Esophagus muscularis mucosa (tissue), 4 donors: ENCODE measurements at places on chromosomes 3 and 15.

DNA sequence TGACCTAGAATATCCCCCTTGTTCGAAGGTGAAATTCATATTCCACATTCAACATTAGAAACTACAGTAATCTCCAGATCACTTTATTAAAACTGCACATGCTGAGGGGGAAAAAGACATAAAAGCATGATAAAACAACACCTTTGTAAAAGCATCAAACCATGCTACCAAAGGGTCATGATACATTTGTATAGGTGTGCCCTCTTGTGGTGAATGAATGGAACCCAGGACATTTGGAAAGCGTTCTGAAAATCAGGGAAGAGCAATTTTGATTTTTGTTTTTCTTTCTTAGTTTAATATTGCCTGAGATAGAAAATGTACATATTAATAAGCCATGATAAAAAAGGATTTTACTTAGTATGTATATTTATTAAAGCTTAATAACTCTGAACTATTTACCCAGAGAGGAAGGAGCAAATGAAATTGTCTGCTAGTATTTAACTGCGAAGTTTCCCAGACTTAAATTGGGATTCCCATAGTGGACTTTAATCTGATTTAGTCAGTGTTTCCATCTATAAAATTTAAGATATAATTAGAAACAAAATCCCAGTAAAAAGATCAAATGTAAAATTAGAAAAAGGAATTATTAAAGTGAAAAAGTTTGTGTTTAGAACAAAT, 105.8 kb upstream of the ARL6 start:
- DNase-seq: no peak

DNA sequence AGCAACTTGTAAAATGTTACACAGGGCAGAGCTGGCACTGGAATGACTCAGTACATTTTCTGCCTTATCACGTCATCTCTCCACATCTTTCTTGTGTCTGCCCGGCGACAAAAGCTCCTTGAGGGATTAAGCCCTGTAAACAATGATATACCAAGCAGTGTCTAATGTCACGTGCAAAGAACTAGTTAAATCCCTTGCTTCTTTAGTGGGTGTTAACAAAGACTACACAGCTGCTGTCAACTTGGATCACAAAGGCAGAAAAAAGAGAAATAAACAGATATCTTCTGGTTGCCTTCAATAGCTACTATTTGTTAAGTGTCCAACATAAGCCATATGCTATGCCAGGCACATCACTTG, 48.1 kb upstream of the FRMD4B start:
- no peak for DNase-seq

GRCh38 chr15:37007301-37007700, 93.0 kb downstream of the MEIS2 start:
- DNase-seq: no peak

DNA sequence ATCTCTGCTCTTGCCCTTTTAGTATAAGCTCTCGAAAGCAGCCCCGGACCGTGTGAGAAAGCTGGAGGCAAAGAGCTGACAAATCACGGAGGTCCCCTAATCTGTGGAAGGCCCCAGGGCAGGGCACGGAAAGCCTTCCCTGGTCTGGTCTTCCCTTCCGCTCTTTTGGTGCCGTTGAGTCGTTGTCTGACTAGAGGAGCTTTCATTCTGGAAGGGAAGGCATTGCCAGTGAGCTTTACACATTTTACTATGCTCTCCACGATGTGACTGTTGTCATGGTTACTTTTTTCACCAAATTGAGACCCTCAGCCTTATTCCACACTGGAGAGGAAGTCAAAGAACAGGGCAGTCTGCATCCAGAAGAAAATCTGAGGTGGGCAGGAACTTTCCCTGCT, 71.7 kb downstream of the CYP19A1 start:
- no peak for DNase-seq

- DNase-seq: no peak
Observed at GRCh38 chr3:143455480-143455879, 335.9 kb downstream of the CHST2 start.

DNA sequence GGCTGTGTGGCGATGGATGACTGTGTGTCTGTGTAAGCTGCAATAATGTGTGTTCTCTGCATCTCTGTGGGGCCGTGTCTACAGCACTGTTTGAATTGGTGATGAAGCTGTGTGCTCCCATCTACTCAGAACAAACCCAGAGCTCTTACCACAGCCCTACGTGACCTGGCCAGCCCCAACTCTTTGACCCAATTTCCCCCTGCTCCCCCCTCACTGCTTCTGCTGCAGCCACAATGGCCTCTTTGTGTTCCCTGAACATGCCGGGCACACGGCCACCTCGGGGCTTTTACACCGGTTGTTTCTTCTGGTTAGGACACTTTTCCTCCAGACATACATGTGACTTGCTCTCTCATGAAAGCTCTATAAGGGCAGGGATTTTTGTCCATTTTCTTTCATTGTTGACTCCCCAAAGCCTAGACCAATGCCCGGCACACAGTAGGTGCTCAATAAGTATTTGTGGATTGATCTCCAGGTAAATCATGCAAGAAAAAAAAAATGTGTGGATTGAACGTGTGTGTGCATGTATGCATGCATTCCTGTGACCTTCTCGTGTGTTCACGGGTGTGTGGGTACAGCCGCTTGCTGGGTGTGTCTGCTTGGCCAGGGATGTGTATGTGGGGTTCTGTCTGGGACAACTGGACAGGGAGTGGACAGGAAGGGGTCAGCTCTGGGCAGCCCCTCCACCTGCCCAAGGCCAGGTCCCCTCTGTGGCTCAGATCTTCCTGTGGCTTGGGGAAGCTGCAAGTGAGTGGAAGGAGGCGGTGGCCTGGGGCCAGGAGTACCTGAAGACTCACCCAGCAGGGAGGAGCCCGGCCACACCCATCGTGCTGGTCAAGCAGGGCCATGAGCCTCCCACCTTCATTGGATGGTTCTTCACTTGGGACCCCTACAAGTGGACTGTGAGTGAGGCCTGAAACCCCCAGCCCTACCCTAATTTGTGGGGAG, 14.8 kb downstream of the VILL start:
- DNase-seq: no peak

- no peak for DNase-seq
Observed at GRCh38 chr3:26522919-26523318, 99.7 kb upstream of the LRRC3B start.

GRCh38 chr3:72567474-72567873, 280.8 kb downstream of the SHQ1 start:
- no peak for DNase-seq

GRCh38 chr3:183265834-183266417, 12.9 kb downstream of the B3GNT5 start:
- DNase-seq: no peak

GRCh38 chr3:192812743-192813383, 85.5 kb upstream of the FGF12 start:
- peak; percentile 26 for DNase-seq

- no peak for DNase-seq
Observed at GRCh38 chr3:160583451-160583850, 18.1 kb upstream of the KPNA4 start.

GRCh38 chr3:184450547-184450946, 70.7 kb downstream of the CHRD start:
- DNase-seq: no peak

DNA sequence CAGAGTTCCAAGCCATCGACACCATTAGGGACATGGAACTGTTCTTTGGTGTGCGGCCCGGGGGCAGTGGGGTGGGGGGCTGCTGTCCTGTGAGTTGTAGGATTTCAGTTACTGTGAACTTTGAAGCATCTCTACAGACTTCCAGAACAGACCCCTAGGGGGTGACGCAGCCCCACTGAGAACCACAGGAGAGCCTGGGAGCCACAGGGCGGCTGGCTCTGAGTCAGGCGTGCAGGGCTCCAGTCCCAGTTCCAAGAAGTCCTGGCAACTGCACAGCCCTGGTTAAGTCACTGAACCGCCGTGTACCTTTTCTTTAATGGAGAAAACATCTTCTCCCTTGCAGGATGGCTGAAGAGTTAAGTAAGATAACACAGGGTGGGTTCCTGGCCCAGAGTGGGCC, 23.5 kb upstream of the LRTM1 start:
- DNase-seq: no peak

DNA sequence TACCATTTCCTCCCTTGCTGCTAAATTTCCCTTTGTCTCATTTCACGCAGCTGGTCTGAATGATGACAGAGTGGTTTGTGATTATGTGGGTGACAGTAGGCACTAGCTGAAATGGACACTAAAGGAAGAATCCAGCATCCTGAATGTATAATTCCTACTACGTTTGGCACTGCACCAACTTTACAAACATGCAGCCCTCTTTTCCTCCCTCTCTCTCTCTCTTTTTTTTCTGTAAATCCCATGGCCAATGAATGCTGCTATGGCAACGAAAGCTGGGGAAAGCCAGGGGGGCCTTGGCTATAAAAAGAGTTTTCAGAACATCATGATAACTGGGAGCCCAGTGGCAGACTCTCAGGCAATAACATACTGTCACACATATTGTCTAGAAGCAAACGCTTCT, 367.2 kb upstream of the AGTR1 start:
- DNase-seq: no peak

DNA sequence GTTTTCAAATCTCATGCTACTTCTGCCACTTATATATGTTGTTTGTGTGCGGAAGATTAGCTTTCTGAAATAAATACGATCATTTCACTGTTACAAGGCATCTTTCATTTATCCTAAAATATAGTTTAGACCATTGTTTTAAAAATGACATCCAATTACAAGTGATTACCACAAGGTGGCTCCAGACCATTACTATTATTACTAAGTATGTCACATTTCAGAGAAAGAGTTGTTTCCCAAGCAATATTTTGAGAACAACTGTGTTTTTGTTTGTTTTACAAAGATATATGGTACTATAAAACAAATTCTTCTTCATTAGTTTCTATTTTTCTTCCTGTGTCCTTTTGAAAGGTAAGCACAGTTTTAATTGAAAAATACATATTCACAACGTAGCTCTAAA, 136.0 kb upstream of the RAP2B start:
- DNase-seq: no peak

DNA sequence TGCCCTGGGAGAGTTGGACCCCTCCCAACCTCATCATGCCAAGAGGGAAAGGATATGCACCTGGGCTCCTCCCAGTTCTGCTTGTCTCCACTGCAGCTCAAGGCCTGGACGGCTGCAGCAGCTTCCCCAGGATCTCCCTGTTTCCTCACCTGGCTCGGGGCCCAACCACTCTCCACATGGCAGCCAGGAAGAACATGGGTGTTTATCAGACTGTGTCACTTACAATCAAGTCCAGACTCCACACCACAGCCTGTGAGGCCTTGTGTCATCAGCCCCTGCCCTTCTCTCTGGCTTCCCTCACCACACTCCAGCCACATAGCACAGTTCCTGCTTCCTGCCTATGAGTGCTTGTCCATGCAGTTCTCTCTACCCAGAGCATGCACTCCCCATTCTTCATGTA, 534.4 kb downstream of the EPHB1 start:
- DNase-seq: peak; percentile 81

- no peak for DNase-seq
Observed at GRCh38 chr15:66565141-66565641, 607 bp downstream of the LCTL start.
